Left lobe of liver (tissue), 2 donors: ENCODE measurements at places on chromosomes 1 and 21. TPM values are rescaled to one million over a fixed set of nuclear protein-coding genes. Genes with fewer than 3 reads are reported as not detected.
A peak's percentile ranks its signal among the peaks of the same experiment; 100 is the strongest.

Gene EPS8L3
- 0.15 TPM for total RNA-seq

GRCh38 chr21:34072145-34073031 is 990 bp upstream of the MRPS6 start:
- DNase-seq = no peak

Gene LRRC53
- total RNA-seq = not detected

- DNase-seq = peak; percentile 55
Measured at GRCh38 chr1:81670286-81670685, 130.4 kb upstream of the ADGRL2 start.

DNA sequence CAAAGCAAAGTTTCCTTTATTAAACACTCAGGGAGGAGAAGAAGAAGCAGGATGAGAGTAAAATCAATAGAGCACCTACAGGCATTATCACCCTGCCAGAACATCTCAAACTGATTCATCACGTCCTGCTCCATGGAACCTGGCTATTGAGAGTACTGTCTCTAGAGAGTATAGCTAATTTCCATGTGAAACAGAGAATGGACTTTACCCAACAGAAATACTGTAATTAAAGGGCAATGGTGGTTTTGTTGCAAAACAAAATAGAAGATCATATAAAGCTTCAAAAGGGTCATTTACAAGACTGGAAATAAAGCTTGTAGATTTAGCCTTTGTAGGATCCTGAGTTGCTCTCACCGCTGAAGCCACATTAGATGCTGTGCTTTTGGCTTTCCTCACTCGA is 69.3 kb downstream of the XCL1 start:
- no peak for DNase-seq

- DNase-seq = no peak
Measured at GRCh38 chr1:175470591-175470990, 272.8 kb downstream of the TNR start.

- no peak for DNase-seq
Measured at GRCh38 chr1:225004396-225004795, 74.9 kb downstream of the DNAH14 start.

- no peak for DNase-seq
Measured at GRCh38 chr1:41158147-41158875, 83.8 kb downstream of the SCMH1 start.

Gene NMNAT2
- total RNA-seq = 0.03 TPM

Gene SLC6A9
- 0.65 TPM for total RNA-seq

DNA sequence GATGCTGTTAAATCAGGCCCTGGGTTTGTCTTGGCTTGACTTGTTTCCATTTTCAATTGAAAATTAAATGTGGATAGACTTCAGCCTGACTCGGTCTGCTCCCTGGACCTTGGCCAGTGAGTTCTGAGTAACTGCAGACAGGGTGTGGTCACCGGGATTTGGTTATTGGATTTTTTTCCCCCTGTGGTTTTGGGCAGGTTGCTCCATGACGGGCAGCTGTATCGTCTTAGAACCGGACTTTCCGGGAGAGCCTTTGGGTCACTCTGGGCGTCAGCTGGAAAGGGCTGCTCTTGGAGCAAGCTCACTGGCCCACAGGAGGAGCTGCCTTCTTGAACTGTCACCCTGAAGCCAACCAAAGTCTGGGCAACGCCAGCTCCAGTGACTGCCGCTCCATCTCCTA is 75.0 kb downstream of the CLIC6 start:
- no peak for DNase-seq

DNA sequence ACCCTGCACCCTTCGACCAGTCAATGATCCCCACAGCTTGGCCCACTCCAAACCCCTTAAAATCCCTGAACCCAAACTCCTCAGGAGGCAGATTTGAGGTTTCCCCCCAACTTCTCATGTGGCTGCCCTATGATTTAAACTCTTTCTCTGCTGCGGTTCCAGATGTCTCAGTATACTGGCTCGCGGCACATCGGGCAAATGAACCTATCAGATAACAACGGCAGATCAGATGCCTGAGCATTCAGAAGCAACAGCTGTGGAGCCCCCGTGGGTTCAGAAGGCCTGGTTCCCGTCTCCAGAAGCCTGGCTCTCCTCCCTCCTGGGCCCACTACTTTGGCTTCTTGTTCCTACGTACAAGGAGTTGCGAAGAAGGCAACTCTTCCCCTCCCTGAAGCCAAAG is 43.3 kb upstream of the H6PD start:
- DNase-seq = no peak

- no peak for DNase-seq
Measured at GRCh38 chr1:173400387-173400995, 76.6 kb upstream of the PRDX6 start.

DNA sequence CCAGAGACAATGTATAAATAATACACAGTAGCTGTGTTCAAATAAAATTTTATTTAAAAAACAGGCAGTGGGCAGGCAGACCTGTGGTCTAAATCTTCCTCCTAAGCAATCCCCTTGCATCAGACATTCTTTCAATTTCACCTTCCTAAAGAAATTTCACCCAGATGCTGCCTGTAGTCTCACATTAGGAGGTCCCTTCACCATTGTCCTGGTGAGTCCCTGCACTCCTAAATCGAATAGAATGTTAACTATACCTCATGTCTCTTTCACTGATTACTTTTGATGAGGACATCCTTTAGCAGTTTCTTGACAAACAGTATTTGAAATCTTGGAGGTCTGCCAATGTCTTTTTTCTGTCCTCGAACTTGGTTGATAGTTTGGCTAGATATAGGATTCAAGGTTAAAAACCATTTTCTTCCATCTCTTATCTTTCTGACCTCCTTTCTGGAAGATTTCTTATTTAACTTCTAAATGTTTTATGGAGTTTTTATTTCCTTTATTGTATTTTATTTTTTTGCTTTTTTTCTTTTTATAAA is 77.5 kb downstream of the LPGAT1 start:
- no peak for DNase-seq

DNA sequence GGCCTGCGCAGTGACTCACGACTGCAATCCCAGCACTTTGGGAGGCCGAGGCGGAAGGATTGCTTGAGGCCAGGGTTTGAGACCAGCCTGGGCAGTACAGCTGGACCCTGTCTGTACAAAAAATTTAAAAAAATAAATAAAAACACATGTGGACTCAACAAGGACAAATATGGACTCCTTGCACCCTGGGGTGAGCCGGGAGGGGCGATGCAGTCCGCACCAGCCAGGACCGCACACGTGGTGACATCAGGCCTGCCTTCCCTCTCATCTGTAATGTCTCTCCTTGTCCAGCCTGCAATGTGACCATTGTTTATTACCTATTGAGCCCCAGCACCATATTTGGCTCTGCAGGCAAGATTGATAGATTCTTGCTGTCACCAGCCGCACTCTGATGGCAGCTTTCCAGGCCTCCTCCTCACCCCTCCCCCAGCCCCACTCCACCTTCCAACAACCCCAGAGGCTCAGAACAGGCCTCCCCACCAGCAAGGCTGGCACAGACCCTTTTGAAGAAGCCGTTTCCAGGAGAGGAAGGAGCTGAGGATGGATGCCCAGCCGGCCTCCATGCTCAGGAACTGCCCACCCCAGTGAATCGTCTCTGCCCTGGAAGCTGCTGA is 55.2 kb downstream of the IRF2BP2 start:
- peak; percentile 44 for DNase-seq

- no peak for DNase-seq
Measured at GRCh38 chr1:12251442-12251841, 21.6 kb downstream of the VPS13D start.

GRCh38 chr1:217088011-217088410 is 364.8 kb upstream of the ESRRG start:
- DNase-seq = no peak

DNA sequence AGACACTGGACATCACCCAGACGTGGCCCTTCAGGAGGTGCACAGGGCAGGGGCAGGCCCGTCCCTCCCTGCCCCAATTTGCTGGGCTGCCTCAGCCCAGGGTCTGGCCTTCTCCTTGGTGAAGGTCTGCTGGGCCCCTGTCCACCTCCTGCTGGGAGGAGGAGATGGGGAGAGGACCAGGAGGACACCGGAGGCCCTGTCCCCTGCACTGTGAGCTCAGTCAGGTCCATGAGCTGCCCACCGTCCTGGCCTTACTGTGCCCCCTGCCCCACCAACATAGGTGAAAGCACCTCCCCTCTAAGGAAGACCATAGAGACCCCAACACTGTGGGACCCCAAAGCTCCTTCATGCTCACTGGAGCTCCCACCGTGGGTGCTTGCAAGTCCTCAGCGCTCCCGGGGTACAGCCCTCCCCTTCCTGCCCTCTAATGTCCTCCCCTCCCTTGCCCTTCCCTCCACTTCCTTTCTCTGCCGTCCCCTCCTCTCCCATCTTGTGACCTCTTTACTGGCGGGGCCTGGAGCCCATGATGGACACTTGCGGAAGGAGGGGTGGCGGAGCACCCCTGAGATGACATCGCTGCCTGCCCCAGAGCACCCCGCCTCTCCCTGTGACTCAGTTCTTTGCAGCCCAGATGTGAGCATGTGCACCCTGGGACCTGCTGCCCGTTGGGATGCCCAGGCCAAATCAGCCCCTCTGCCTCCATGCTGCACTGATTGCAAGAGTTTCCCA is 4.6 kb downstream of the LRRC3 start:
- DNase-seq = peak; percentile 42

- no peak for DNase-seq
Measured at GRCh38 chr1:227888404-227889046, 59.2 kb downstream of the WNT9A start.

DNA sequence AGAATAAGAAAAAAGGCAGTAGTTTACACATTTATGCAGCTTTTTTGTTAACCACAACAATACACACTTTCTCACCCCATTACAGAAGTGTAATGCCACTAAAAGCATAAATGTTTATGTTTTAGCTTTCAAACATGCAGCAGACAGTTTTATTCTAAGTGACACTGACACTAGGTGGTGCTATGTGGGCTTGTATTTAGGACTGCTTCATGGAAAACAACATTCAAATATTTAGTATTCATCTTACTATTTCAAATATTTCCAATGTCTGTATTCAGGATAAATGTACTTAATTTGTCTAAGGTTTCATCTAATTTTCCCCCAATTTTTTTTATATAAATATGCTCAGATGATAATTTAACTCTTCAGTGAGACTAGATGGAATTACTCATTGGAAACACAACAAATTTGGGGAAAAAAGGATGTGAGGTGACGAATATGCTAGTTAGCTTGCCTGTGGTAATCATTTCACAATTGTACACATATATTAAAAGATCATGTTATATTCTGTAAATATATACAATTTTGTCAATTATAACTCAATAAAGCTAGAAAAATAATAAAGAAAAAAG is 71.4 kb downstream of the USP1 start:
- DNase-seq = no peak

Gene CDK18
- 8.8 TPM for total RNA-seq

GRCh38 chr1:242523719-242524570 is 552 bp downstream of the PLD5 start:
- no peak for DNase-seq

Gene TMCO4
- total RNA-seq = 9.8 TPM

GRCh38 chr1:232943679-232944252 is 6.6 kb upstream of the NTPCR start:
- no peak for DNase-seq

DNA sequence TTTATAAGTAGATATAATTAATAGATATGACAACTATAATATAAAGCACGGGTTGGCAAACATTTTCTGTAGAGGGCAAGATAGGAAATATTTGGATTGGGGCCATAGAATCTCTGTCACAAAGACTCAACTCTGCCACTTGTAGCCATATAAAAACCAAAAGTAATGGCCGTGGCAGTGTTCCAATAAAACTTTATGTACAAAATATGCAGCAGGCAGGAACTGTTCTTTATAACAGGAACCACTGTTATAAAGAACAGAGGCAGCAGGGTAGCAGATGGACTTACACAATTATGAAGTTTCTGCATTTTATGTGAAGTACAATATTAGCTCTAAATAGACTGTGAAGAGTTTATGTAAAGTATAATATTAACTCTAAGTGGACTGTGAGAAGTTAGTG is 16.9 kb upstream of the QSOX1 start:
- DNase-seq = no peak

DNA sequence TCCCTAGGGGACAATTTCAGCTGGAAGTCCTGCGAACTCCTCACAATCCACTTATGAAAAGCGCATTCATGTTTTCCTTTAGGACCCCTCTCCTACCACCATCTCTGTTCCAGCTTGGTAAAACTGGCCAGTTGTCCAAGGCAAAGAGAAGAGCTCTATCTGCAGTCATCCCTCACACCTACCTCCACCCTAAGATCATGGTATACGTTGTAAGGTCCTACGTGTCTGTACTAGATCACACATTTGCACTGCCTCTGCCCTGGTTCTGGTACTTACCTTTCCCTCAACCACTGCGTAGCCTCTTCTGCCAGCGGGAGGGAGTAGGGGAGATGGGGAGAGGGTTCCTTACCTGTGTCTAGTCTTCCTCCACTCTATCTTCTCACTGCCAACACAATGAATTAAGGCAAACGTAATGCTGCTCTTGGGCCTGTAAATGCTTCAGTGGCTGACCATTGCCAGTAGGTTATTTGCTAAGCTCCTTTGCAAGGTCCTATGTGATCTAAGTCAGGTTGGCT is 739 bp upstream of the NUP133 start:
- no peak for DNase-seq

DNA sequence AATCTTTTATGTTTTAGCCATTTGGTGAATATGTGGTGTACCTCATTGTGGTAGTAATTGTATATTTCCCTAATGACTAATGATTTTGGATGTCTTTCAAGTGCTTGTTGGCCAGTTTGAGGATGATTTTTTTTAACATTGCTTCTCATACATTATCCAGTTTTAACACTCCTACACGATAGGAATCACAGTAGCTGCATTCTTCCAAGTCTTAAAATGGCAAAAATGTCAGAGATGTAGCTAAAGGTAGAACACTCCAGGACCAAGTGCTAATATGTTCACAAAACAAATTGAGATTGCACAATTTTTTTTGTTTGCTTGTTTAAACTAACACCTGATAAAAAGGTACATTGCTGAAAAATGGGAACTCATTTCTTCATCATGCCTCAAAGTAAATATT is 11.7 kb downstream of the USP25 start:
- DNase-seq = no peak

DNA sequence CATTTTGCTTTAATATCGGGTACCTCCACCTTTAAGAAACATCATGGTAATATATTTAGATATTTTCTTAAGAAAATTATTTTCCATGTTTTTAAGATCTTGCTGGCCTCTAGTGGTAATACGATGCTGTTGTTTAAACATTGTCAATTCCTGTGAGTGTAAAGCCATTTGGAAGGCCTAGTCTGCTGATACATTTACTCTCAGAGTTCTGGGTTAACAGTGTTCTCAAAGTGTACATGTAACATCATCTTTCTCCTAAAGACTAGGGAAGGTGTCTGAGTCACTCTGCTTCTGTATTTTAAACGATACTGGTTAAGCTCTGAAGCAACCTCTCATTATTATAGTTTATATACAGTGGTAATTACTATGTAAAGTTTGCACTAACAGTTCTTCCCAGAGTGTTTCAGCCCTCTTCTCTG is 189.1 kb downstream of the RASAL2 start:
- no peak for DNase-seq

Gene COL9A2
- total RNA-seq = 0.45 TPM

GRCh38 chr1:207128336-207128921 is 24.4 kb downstream of the C4BPA start:
- no peak for DNase-seq
